Lower lobe of right lung (tissue), 2 donors: ENCODE measurements at places on chromosomes 11 and 22.

- no peak for DNase-seq
These were observed 49.0 kb downstream of the MUC15 start for GRCh38 chr11:26522912-26523610.

- no peak for DNase-seq
These were observed 11.1 kb upstream of the MPZL2 start for GRCh38 chr11:118275176-118275575.

- DNase-seq: no peak
These were observed 12.6 kb downstream of the INSC start for GRCh38 chr11:15127341-15127740.

DNA sequence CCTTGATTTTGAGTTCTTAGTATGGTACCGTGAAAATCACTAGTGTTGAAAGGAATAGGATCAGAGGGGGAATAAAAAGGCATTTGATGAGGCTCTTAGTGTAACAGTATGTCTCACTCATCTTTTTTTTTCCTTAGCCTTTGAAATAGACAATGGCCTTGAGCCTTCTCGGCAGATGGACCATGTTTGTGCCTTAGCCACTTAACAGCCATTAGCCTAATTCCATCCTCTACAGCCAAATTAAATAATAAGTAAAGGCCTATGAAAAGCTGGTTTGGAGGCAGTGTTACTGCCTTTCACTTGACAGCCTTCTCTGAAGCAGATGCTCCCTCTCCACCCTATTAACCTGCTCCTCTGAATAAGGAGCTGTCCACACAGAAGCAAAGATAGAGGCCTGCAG is 580.7 kb downstream of the NTM start:
- DNase-seq: no peak

DNA sequence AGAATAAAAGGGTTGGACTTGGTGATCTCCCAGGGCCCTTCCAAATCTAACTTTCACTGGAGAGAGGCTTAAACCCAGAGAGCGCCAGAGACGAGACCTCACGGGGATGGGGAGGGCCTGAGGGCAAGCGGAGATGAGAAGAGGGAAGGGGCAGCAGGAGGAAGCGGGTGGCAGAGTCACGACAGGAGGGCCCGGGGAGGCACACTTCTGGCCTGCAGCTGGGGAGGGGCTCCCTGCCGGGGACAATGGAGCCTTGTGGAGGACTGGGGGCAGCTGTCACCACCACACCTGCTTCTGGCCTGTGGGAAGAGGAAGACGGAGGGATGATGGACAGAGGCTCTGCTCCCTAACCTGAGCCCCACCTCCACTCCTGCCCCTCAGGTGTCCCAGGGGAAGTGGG is 40.2 kb downstream of the PDE2A start:
- no peak for DNase-seq

DNA sequence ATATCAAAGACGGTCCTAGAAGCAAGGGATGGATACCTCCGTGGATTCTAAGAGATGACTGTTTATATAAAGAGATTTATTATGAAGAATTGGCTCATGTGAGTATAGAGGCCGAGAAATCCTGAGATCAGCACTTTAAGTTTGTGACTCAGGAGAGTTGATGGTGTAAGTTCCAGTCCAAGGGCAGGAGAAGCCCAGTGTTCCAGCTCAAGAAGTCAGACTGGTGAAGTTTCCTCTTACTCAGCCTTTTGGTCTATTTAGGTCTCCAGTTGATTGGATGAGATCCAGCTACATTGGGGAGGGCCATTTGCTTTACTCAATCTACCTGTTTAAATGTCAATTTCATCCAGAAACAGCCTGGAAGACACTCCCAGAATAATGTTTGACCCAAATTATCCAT is 45.1 kb downstream of the TSPAN18 start:
- no peak for DNase-seq

GRCh38 chr11:130731401-130731800 is 184.9 kb downstream of the SNX19 start:
- DNase-seq: no peak

- DNase-seq: no peak
These were observed 6.7 kb downstream of the ZBTB44 start for GRCh38 chr11:130308059-130308458.

DNA sequence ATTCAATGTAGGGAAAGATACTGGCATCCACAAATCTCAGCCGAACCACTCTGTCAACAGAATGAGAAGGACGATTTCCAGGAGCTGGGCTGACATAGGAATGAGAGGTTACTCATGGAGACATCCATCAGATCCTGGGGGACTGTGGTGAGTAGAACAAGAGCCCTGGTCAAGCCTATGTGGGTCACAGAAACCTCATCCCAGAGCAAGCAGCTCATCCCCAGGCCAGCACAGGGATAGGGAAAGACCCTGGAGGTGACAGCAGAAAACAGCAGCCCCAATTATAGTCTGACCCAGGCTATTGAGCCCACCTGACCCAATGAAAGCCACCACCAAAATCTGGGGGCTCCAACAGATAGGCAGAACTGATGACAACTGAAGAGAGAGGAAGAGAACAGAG is 128.0 kb upstream of the SERPIND1 start:
- DNase-seq: no peak

DNA sequence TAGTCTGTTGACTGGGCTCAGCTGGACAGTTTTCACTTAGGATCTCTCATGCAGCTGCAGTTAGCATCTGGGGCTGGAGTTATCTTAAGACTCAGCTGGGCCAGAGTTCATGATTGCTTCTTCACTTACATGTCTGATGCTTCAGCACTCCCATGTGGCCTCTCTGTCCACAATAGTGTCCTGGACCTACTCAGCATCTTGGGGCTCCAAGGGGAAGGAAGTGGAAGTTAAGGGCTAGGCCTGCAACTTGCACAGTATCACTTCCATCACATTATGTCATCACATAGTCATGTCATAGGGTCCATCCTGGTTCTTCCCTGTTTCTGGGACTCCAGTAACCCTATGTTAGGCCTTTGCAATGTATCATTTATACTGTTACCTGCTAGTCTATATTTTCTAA is 115.9 kb downstream of the C11orf65 start:
- DNase-seq: no peak

GRCh38 chr11:57981536-57981935 is 42.1 kb upstream of the OR9Q1 start:
- no peak for DNase-seq

- DNase-seq: no peak
These were observed 104.7 kb upstream of the GUCY1A2 start for GRCh38 chr11:107123022-107123421.

DNA sequence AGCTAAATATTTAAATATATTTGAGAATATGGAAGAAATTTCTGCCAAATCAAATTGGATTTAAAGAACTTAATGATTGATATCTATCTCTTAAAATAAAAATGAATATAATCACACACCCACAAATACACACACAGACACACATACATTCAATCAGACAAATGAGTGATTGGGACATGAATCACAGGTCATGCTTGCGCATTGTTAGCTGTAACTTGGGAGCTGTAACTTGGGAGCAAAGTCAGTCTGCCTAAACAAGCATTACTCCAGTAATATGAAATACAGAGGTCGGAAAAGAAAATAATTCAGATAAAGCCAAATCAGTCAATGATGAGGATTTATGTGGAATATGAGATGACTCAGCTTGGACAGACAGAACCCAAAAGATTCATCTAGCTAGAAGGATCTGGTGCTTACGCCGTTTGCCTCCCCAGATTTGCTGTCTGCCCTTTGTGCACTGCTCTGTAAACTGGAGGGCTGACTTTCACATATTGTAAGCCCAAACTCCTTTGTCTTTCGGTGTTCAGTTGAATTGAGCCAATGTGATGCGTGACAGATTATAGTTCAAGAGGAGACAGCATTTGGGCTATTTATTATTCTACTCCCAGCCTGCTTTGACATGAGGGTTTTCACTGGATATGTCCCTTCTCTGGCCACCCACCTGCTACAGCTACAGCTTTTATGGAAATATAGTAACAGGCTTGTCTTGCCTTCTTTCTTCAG is 1.6 kb downstream of the OR56B1 start:
- DNase-seq: no peak

DNA sequence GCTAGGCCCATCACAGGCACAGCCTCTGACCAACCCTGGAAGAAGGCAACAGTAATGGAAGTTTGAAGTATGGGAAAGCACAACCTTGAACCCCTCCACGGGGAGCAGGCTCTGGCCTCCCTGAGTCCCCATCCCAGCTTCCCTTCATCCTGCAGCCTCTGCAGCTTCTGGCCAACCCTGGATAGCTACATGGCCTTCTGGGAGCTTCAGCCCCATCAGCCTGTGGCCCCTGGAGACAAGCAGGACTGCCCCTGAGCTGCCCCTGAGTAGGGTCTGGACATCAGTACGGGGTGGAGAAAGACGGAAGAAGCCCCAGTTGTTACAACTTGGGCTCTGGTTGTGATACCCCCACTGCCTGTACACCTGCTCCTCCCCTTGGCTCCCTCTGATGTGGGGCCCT is 113.8 kb upstream of the CD82 start:
- DNase-seq: no peak

DNA sequence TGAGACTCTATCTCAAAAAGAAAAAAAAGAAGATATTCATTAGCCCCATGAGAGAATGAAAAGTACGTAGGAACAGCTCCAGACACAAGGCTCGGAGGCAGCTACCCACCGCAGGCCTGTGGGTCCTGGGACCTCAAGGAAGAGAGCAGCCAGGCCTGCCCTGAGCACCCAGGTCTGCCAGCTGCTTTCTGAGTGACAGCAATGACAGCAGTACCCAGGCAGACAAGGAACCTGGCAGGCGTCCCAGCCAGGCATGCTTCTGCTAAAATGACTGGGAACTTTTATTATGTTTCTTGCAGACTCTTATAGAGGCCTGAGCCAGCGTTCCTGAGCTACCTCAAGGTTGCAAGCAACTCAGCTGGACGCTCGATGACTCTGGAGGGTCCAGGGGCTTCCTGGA is 31.6 kb downstream of the CPT1A start:
- no peak for DNase-seq

DNA sequence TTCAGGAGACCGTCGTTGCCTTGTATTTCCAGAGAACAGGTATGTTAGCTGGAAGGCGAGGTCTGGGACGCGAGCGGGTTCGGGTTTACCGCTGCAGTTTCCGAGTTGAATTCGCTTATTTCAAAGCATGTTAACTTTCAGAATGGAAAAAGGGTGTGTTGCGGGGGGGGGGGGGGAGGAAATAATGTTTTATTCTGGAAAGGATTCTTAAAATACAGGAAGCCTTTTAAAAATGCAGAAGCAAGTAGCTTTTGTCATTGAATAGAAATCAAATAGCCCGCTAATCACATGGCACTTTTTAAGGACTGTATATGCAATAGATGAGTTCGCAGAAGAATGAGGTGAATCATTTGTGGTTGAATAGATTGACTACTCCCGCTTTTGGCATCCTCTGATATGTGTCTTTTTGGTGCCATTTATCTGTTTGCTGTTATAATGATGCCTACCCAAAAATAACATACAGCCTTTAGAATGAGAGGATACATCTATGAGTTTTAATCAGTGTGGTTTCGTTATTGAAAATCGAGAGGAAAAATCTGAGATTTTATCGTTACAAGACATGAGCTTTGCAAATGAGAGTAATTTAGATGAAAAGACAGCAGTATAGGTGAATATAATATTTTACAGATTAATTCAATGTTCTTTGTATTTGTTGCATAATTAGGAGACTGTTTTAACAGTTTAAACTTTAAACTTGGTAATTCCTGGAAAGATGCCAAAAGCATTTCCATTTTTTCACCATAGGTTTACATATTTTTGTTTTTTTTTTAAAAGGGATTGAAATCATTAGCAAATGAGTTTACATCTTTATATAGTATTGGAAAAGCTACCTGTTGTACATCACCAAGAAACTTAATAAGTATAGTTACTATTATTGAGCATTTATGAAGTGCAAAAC is 1.7 kb downstream of the PDE3B start:
- DNase-seq: no peak

GRCh38 chr22:19656541-19657251 is 57.6 kb upstream of the SEPTIN5 start:
- no peak for DNase-seq

DNA sequence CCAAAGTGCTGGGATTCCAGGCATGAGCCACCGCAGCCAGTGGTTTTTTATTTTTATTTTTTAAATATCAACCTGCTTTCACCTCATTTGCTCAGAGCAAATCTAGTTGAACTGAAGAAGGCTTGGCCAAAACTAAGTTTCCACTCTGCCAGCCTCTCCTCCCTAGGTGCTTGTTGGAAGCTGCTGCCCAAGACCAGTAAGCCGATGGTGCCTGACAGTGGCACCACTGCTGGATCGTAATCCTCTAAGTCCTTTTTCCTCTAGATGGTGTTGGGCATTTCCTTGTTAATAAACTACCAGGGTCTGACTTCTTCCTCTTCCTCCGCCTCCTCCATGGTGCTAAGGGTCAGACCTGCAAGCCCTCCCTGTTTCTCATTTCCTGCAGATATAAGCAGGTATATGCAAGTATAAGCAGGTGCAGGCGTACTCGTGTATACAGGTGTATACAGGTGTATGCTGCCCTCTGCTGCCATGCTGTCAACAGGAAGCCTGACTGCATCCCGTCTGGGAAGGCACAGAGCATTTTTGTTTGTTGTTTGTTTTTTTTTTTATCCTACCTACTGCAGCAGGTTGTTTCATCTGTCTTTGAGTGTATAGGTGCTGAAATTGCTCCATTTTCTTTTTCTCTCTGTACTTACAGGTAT is 1.6 kb downstream of the NADSYN1 start:
- no peak for DNase-seq

GRCh38 chr11:75868990-75869389 is 54.0 kb downstream of the UVRAG start:
- DNase-seq: no peak

- no peak for DNase-seq
These were observed 71.5 kb downstream of the RCN1 start for GRCh38 chr11:32162351-32162750.

GRCh38 chr11:82034527-82034926 is 699.1 kb downstream of the FAM181B start:
- DNase-seq: no peak

DNA sequence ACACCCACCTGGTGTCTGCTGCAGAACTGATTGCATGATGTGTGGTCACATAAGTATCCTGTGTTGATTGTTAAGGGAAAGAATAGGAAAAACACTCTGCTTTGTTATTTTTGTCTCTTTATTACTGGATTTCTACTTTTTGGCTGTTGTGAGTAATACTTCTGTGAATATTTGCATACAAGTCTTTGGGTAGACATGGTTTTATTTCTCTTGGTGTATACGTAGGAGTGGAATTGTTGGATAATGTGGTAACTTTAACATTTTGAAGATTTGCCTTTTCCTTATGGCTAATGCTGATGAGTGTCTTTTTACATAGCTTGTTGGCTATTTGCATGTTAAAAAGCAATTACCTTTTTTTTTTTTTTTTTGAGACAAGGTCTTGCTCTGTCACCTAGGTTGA is 13.1 kb downstream of the PPP6R3 start:
- DNase-seq: no peak

DNA sequence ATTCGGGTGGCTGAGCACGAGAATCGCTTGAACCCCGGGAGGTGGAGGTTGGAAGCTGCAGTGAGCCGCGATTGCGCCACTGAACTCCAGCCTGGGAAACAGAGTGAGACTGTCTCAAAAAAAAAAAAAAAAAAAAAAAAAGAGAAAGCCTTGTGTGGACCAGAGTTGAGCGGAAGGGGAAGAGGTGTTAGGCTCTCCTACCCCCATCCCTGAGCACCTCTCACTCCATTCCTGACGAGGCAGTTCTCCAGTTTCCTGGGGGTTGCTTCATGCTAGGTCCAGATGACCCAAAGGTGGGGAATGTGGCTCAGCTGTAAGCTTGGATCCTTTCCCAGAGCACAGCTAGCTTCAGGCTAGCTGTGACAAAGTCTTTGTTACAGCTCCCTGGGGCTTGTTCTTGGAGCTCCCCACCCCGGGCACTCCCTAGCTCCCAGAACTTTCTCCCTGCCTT is 8.8 kb upstream of the DNAL4 start:
- DNase-seq: no peak

GRCh38 chr11:63839508-63840355 is 822 bp downstream of the MARK2 start:
- peak; percentile 63 for DNase-seq

GRCh38 chr11:31340903-31341572 is 28.5 kb downstream of the DCDC1 start:
- no peak for DNase-seq
